Activated B cell treated with CpG ODN at 0.5 μM for 24 hours (primary cell): ENCODE measurements at places on chromosomes 7 and 10. TPM values are rescaled to one million over a fixed set of nuclear protein-coding genes. Genes with fewer than 3 reads are reported as not detected.

DNA sequence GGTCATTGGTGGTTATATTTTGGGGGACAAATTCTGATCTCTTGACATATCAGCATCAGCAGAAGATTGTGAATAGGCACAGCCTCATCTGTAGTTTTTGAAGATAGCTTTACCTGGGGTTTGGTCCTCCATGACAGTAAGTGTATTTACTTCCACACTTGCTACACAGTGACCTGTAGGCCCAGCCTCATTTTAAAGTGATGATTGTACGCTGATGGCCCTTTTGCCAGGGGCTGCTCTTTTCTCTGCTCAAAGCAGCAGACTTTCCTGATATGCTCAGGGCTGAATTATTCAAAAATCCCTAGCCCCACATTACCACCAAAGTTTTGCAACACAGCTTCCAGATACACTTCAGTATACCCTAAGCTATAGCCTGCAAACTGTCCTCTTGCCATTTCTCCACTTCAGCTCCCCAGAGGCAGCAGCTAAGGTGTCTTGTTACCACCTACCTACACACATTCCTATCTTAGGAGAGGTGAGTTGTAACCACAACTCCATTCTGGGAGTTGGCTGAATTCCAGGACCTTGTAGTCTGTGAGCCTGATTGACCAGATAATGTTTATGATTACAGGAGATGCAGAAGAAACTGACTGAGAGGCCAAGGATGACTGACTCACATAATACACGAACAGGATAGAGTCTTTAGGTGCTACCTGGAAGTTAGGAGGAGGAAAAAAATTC is 6.0 kb downstream of the ASB4 start:
- no peak overlapping the region for H3K4me3 ChIP-seq
- no peak overlapping the region for H3K27ac ChIP-seq
- H3K27me3 ChIP-seq: no peaks in the 10 kb centered on the region
- H3K36me3 ChIP-seq: no peaks in the 10 kb centered on the region
- no peaks in the 10 kb centered on the region for H3K4me1 ChIP-seq
- DNase-seq: no peak

DNA sequence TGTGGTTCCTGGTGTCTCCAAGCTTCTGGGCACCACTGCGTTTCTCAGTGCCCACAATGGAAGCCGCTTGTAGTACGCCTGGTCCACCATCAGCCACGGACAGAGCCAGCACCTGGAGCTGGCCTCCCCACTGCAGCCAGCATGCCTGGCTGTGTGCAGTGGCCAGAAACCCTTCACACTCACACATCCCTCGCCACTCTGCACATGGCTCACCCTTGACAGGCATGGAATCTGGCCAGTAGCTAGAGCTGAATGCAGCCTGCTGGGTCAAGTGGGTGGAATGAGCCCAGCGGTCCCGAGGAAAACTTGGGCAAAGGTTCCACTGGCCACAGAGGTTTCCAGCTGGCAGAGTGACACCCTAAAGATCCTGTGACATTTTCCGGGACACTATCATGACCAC is 146.0 kb upstream of the ADO start:
- no peaks in the 10 kb centered on the region for H3K36me3 ChIP-seq
- peaks cover 24% of the 10 kb centered on the region for H3K4me1 ChIP-seq
- DNase-seq: no peak
- H3K27me3 ChIP-seq: peaks cover 1% of the 10 kb centered on the region
- no peak overlapping the region for H3K27ac ChIP-seq

GRCh38 chr10:69406302-69406811 is 10.4 kb downstream of the TACR2 start:
- H3K27me3 ChIP-seq: no peaks in the 10 kb centered on the region
- peaks cover 25% of the 10 kb centered on the region for H3K4me1 ChIP-seq
- DNase-seq: no peak
- H3K4me3 ChIP-seq: no peak overlapping the region
- H3K27ac ChIP-seq: no peak overlapping the region

DNA sequence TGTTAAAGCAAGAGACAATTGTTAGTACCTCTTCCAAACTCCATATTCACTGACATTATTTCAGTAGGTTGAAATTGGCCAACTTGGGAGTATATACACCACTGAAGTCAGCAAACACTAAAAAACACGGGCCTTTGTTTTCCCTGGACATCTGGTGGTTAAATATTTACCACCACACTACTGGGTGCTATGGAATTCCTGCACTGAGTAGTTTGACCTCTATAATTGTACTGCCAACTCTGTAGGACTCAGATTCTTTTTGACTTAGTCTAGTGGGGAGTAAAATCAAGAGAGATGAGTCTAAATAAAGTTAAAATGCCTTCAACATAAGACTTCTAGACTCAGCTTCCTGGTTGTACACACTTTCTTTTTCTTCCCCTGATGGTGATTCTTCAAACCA is 41.3 kb upstream of the TES start:
- no peak for DNase-seq
- no peaks in the 10 kb centered on the region for H3K36me3 ChIP-seq
- H3K4me3 ChIP-seq: no peak overlapping the region
- no peaks in the 10 kb centered on the region for H3K27me3 ChIP-seq

- DNase-seq: no peak
- H3K4me1 ChIP-seq: no peaks in the 10 kb centered on the region
- no peaks in the 10 kb centered on the region for H3K27me3 ChIP-seq
Observed at GRCh38 chr10:15220445-15220844, 52.0 kb upstream of the NMT2 start.

GRCh38 chr10:47438857-47439474 is 44.9 kb downstream of the ANXA8 start:
- no peaks in the 10 kb centered on the region for H3K4me1 ChIP-seq
- H3K27ac ChIP-seq: no peak overlapping the region
- no peak for DNase-seq
- no peaks in the 10 kb centered on the region for H3K36me3 ChIP-seq

- no peak overlapping the region for H3K27ac ChIP-seq
- H3K4me3 ChIP-seq: no peak overlapping the region
- DNase-seq: no peak
- H3K4me1 ChIP-seq: no peaks in the 10 kb centered on the region
Observed at GRCh38 chr7:114293289-114294012, 121.2 kb upstream of the FOXP2 start.

- H3K27me3 ChIP-seq: peaks cover 37% of the 10 kb centered on the region
- H3K4me1 ChIP-seq: peaks cover 2% of the 10 kb centered on the region
- no peak overlapping the region for H3K27ac ChIP-seq
- no peak overlapping the region for H3K4me3 ChIP-seq
- no peaks in the 10 kb centered on the region for H3K36me3 ChIP-seq
Observed at GRCh38 chr10:103757531-103758293, 97.7 kb downstream of the SH3PXD2A start.

GRCh38 chr10:123904834-123905409 is 13.3 kb upstream of the CPXM2 start:
- H3K27me3 ChIP-seq: peaks cover 27% of the 10 kb centered on the region
- H3K4me3 ChIP-seq: no peak overlapping the region
- no peak for DNase-seq
- H3K36me3 ChIP-seq: no peaks in the 10 kb centered on the region
- no peak overlapping the region for H3K27ac ChIP-seq

The IKZF5 gene
- total RNA-seq: 14.2 and 17.0 TPM in 2 replicates

DNA sequence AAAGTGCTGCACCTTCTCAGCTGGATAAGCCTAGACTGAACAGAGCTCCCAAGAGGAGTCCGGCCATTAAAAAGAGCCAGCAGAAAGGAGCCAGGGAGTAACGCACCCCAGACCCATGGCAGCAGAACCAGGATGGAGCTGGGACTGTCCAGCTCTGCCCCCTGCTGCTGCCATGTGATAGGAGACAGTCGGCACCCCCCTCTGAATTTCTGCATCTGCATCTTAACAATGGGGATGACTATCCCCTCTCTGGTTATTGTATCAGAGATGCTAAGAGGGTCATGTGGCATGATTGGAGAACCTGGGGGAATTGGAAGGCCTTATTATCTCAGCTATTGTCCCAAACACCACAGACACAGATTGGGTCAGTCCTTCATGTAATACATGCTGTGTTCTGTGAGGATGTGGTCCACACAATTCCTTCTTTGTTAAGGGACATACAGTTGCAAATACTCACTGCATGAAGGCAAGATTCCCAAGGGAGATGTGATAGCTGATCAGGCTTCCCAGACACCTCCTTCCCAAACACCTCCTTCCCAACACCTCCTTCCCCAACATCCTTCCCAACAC is 29.3 kb downstream of the PLEKHS1 start:
- H3K27ac ChIP-seq: no peak overlapping the region
- peaks cover 15% of the 10 kb centered on the region for H3K27me3 ChIP-seq
- H3K36me3 ChIP-seq: no peaks in the 10 kb centered on the region
- H3K4me3 ChIP-seq: no peak overlapping the region
- no peak for DNase-seq

DNA sequence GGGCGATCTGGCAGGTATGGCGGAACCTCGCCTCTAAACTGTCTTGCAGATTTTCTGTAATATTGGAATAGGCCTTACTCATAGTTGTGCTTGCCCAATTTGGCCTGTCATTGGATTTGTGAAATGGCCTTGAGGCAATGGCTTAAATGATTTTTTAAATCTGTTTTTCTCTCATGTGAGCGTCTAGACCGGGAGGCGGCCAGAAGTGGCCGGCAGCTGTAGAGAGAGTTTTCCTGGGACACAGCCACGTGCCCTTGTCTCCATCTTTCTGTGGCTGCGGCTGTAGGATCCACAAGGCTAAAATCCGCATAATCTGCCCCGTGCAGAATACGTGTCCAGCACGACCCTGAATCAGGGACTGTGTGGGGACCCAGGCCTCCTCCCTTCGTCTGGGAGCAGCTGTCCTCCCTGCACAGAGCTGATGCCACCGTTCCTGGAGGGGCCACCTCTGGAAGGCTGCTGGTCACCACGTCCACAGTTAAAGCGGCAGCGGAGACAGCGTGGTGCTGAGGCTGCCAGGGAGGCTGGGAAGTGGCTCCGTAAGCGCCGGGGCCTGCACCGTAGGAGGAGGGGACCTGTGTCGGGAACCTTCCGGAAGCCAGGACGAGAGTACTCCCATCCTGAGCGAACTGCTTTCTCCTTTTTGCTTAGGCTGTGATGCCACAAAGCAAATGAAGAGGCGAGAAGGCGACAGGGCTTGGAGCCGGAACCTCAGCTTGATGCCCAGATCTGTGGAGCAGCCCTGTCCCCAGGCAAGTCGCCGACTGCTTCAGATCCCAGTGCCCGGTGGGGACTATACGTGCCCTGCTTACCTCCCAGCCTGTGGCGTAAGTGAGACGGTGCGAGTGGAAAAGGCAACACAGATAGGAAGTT is 99.8 kb downstream of the DYNC2I1 start:
- H3K27me3 ChIP-seq: peaks cover 7% of the 10 kb centered on the region
- no peak for DNase-seq
- peaks cover 12% of the 10 kb centered on the region for H3K4me1 ChIP-seq
- H3K4me3 ChIP-seq: no peak overlapping the region
- no peak overlapping the region for H3K27ac ChIP-seq

The SPAG6 gene
- 0.12 and 0.62 TPM in 2 replicates for total RNA-seq

- DNase-seq: no peak
- no peaks in the 10 kb centered on the region for H3K4me1 ChIP-seq
- no peak overlapping the region for H3K4me3 ChIP-seq
- H3K27ac ChIP-seq: no peak overlapping the region
Observed at GRCh38 chr7:104793066-104793465, 220.9 kb upstream of the KMT2E start.

The STRIP2 gene
- total RNA-seq: 0.20 and 0.35 TPM in 2 replicates

DNA sequence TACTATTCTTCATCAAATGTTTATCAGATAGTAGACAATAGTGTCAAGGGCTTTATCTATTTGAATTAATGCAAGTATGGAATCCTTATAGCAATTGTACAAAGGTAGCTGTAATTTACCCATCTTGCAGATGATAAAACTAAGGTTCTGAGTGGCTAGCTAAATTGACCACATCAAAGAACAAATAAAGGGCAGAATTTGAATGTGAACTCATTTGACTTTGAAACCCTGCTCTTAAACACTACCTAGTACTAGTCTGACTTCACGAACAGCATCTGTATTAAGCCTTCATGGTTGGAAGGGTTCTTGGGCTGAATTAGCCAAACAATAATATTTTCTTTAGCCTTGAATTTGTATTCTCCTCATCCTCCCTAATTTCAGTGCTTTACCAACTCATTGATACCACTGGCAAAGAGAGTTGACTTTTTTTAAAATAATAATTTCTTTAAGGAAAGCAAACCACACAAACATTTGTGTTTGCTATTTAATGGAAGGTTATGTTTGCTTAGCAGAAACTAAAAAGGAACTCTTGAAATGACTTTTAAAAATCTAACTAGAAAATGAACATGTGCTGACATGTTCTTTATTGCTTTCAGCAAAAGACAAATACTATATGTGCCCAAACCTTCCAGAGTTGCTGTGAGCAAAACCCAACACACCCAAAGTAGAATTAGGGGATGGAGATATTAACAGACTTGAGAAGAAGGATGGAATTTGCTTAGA is 322.6 kb downstream of the RNLS start:
- no peaks in the 10 kb centered on the region for H3K36me3 ChIP-seq
- peaks cover 3% of the 10 kb centered on the region for H3K4me1 ChIP-seq
- no peak overlapping the region for H3K27ac ChIP-seq
- no peak overlapping the region for H3K4me3 ChIP-seq

The MKRN1 gene
- total RNA-seq: 94.3 and 99.9 TPM in 2 replicates

DNA sequence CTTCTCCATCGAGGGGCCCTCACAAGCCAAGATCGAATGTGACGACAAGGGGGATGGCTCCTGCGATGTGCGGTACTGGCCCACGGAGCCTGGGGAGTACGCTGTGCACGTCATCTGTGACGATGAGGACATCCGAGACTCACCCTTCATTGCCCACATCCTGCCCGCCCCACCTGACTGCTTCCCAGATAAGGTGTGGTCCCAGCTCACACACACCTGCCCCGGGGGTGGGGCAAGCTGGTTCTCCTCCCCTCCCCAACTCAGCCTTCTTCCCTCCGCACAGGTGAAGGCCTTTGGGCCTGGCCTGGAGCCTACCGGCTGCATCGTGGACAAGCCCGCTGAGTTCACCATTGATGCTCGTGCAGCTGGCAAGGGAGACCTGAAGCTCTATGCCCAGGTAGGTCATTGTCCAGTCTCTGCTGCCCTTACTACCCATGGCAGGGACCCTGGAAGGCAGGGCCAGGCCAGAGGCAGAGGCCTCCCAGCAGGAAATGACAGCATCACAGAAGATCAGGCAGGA is 11.0 kb downstream of the FLNC start:
- H3K4me3 ChIP-seq: no peak overlapping the region
- peaks cover 2% of the 10 kb centered on the region for H3K27me3 ChIP-seq
- no peak overlapping the region for H3K27ac ChIP-seq
- peaks cover 4% of the 10 kb centered on the region for H3K4me1 ChIP-seq
- no peaks in the 10 kb centered on the region for H3K36me3 ChIP-seq

The PTER gene
- 14.9 and 15.0 TPM in 2 replicates for total RNA-seq

The FAM53B gene
- total RNA-seq: 70.9 and 73.9 TPM in 2 replicates

- DNase-seq: no peak
- H3K27me3 ChIP-seq: no peaks in the 10 kb centered on the region
- H3K4me1 ChIP-seq: no peaks in the 10 kb centered on the region
- H3K4me3 ChIP-seq: no peak overlapping the region
- no peak overlapping the region for H3K27ac ChIP-seq
Observed at GRCh38 chr7:1810961-1811849, 141.1 kb downstream of the ELFN1 start.

- no peaks in the 10 kb centered on the region for H3K36me3 ChIP-seq
- H3K4me3 ChIP-seq: no peak overlapping the region
- H3K27me3 ChIP-seq: no peaks in the 10 kb centered on the region
- DNase-seq: no peak
- peaks cover 18% of the 10 kb centered on the region for H3K4me1 ChIP-seq
- H3K27ac ChIP-seq: peak overlapping the region; percentile 53
Observed at GRCh38 chr7:100444311-100445278, 8.3 kb upstream of the PPP1R35 start.
